Osteocyte (in vitro differentiated cells): ENCODE measurements at places on chromosomes 3 and 15.
A peak's percentile ranks its signal among the peaks of the same experiment; 100 is the strongest.

DNA sequence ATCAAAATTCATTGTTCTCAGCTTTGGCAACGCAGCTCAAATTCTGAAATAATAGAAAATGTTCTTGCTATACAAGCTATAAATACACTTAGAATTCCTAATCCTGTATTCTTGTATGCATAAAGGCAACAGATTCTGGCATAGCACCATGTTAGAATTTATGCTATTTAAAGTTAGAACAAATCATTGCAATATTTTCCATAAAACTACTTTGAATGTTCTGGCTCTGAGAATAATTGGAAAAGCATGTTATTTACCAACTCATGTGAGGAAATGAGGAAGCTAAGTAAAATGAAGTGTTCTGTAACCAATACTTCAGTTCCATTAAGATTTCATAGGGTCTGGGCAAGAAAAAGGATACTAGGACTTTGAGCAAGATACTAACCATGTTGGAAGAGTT is 888.9 kb downstream of the SQOR start:
- DNase-seq = no peak

DNA sequence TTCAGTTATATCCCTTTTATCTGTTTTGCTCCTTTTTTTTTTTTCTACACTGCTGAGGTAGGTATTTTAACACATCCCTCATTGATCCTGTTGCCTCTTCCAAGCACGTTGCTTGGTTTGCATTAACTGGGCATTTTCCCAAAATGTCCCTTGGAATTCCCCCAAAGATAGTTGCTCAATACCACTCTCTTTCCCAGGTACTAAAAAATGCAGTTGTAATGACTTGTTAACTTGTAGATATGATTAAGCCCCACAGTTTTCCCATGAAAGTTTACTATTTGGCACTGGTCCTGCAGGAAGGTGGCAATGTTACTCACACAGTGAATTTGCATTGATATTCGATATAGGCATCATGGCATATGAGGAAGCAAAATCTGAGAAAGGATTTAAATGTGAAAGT is 67.1 kb downstream of the GRM7 start:
- DNase-seq = no peak

GRCh38 chr3:77055841-77056341 is 16.0 kb downstream of the ROBO2 start:
- no peak for DNase-seq

DNA sequence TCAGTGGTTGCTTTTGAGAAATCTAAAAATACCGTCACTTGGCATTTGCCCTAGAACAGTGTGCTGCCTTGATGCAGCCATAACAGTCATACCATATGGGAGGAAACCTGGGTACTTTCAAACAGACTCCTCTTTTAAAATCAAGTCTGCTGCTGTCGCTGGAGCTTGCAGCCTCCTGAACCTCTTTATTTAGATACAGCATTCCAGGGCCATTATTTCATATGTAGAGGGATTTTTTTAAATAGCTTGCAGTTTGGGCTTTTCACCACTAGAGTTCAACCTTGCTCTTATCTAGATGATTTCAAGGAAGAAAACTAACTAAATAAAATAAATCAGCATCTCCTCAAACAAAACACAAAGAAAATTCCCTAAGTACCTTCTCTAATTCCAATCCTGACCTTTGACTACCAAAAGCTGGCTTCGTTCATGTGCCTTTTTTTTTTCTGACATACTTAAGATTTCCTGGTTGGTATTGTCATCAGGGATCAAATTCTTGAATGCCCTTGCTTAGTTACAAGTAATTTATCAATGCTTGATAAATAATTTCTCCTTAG is 111.6 kb downstream of the KBTBD8 start:
- no peak for DNase-seq

DNA sequence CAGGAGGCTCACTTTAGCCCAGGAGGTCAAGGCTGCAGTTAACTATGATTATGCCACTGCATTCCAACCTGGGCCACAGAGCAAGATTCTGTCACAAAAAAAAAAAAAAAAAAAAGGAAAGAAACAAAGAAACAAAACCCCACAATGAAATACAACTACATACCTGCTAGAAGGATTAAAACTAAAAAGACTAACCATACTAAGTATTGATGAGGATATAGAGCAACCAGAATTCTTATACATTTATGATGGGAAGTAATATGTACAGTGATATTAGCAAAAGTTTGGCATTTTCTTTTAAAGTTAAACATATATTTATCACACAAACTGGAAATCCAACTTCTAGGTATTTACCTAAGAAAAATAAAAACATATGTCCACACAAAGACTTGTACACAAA is 40.2 kb upstream of the FOXB1 start:
- DNase-seq = no peak

- no peak for DNase-seq
These were observed 97.3 kb downstream of the CORO2B start for GRCh38 chr15:68676011-68676605.

DNA sequence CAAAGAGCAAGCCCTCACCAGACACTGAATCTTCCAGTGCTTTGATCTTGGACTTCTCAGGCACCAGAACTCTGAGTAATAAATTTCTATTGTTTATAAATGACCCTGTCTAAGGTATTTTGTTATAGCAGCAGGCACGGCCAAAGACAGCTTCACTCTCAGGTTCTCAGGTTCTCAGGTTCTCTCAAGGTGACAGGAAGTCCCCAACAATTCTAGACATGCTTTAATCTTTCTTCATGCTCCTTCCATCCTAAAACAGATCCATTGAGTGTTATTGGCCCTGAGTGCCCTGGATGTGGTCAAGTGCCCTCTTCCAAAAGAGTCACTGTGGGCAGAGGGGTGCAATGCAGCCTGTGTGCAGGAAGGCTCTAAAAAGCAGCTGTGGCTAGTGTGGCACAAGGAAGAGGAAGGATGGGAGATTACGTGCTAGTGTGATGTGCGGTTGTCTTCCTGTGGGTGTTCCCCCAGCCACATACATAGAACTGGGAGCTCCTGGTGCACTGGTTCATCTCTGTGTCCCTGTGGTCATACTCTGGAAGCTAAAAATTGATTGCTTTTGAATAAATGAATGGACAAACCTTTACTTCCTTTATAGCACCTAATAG is 11.0 kb upstream of the RAB7A start:
- no peak for DNase-seq

DNA sequence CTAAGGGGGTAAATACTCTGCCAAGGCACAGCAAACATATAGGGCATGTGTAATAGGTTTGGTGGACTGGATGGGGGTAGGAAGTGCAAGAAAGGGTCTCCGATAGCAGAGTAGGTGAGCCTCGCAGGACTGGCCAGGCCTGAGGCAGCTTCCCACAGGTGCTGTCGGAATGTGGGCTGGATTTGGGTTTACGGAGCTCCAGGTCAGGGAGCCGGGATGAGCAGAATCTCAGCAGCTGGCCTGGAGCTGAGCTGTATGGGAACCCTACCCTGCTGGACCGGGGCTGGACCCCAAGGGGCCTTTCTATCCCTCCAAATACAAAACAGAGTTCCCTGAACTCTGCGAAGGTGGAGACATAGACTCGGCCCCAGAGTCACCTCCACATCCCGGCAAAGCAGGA is 15.0 kb downstream of the KLF15 start:
- peak; percentile 73 for DNase-seq

GRCh38 chr15:27867861-27868260 is 231.3 kb downstream of the OCA2 start:
- peak; percentile 64 for DNase-seq

- DNase-seq = no peak
These were observed 52.5 kb downstream of the CPN2 start for GRCh38 chr3:194298331-194299227.

- no peak for DNase-seq
These were observed 196.7 kb upstream of the WNT5A start for GRCh38 chr3:55683666-55684270.

DNA sequence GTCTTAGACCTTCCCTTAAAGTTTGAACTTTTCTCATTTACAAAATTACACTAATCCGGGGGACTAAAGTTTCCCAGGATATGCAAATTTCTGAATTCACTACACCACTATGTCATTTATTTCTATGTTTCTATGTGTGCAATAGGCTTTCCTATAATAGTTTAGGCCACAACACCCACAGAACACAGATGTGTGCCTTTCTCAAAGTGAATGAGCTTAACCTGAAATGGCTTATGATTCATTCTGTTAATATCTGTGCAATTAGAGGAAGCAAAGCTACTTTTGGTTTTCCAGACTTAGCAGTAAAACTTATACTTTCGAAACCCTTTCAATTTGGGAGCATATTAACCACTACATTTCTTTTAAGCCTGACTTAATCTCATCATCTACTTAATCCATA is 748.1 kb downstream of the GBE1 start:
- DNase-seq = no peak

DNA sequence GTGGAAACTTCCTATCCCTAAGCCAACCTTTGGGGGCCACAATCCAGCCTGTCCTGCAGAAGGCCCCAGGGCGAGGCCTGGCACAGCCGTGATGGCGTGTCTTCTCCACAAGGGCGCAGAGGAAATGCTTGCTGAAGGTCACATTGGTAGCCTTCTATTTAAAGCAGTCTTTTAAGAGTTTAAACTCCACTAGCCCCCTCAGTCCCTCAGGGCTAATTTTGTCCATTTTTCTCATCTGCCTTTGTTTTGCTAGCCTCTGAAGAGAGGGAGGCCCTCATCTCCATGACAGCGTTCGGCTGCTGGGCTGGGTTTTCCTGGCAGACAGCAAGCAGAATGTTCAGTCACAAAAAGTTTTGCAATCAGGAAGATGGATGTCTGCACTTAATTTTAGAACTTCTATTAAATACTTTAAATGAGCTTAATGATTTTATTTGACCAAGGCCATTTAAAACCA is 40.8 kb downstream of the RARB start:
- peak; percentile 90 for DNase-seq

DNA sequence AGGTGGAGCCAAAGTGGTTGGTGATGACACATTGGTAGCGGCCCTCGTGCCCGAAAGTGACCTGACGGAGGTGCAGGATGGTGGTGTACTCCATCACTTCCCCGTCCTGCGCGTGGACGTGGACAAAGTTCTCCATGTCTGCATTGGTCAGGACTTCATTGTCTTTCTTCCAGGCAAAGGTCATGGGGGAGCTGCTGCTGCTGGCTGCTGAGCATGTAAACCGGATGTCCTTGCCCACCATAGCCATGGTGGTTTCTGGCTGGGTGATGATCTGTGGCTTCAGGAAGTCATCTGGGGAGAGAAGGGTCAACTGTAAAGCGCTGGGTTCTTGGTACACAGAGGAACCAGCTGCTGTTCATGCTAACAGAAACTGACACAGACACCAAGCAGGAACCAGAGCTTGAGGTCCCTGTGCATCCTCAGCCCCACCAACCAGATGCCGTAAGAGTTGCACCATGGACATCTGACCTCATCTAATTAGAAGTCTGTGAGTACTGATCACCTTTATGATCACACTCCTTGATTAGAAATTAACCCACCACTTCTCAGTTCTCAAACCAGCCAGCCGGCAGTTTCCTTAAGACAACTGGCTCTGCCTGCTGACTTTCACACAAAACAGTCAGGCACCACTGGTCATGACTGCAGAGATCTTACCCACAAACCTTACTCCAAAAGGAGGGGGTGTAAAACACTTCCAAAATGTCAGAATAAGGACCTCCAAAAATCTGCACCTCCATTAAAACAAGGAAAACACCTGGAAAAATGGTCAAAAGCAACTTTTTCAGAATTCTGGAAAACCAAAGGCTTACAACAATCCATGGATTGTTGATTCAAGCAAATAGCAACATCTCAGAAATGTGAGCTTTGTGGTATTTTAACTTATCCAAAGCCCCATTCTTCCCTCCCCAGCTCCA is 114.6 kb downstream of the LRIG1 start:
- peak; percentile 67 for DNase-seq

- DNase-seq = no peak
These were observed 80.2 kb downstream of the ZNF280D start for GRCh38 chr15:56653107-56653506.

GRCh38 chr3:149514471-149514870 is 40.0 kb downstream of the TM4SF4 start:
- no peak for DNase-seq
